Right lobe of liver (tissue), 6 donors: ENCODE measurements at places on chromosomes 7 and 10. TPM values are rescaled to one million over a fixed set of nuclear protein-coding genes. Genes with fewer than 3 reads are reported as not detected.

NPTX2 gene
- total RNA-seq: 0.23 TPM

NKX2-3 gene
- not detected for total RNA-seq

SEMA3D gene
- 0.29 TPM for total RNA-seq

FRAT1 gene
- 8.5 TPM for total RNA-seq

GRCh38 chr10:68330852-68331454 lies 911 bp upstream of the HNRNPH3 start:
- DNase-seq: peak; percentile 28
- peak overlapping the region; percentile 88 for H3K4me3 ChIP-seq
- no peaks in the 10 kb centered on the region for H3K36me3 ChIP-seq
- no peaks in the 10 kb centered on the region for H3K27me3 ChIP-seq
- peaks cover 6% of the 10 kb centered on the region for H3K4me1 ChIP-seq

DNA sequence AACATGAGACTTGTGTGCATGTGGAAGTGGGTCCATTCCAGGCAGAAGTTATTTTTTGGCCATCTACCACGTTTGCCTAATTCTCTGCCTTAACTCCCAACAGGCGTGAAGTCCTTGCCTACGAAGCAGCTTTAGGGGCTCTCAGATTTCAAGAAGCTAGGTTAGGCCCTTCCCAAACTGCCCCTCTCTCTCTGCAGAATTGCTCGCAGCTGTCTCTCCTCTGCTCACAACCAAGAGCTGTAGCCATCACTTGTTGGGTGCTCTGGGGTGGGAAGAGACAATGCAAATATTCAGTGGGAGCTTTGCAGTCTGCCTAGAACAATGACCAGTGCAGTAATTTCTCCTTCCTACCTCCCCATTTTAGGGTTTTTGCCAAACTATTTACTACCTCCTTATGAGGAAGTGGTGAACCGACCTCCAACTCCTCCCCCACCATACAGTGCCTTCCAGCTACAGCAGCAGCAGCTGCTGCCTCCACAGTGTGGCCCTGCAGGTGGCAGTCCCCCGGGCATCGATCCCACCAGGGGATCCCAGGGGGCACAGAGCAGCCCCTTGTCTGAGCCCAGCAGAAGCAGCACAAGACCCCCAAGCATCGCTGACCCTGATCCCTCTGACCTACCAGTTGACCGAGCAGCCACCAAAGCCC lies 24.9 kb downstream of the CYP17A1 start:
- peaks cover 34% of the 10 kb centered on the region for H3K4me1 ChIP-seq
- H3K27me3 ChIP-seq: no peaks in the 10 kb centered on the region

DNA sequence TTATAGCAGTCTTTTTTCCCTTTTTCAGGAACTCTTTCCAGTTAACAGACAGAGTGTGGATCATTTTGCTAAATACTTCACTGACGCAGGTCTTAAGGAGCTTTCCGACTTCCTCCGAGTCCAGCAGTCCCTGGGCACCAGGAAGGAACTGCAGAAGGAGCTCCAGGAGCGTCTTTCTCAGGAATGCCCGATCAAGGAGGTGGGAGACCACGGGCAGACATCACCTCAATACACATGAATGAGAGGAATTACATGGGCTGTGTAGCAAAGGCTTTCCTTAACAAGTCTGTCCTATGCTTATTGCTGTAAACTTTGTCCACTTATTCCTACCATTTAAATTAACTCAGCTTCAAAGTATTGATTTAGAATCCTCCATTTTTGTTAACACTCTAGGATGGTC lies 48.8 kb downstream of the BZW2 start:
- no peaks in the 10 kb centered on the region for H3K4me1 ChIP-seq
- no peak for DNase-seq
- H3K36me3 ChIP-seq: peaks cover 8% of the 10 kb centered on the region
- H3K27me3 ChIP-seq: no peaks in the 10 kb centered on the region

DNA sequence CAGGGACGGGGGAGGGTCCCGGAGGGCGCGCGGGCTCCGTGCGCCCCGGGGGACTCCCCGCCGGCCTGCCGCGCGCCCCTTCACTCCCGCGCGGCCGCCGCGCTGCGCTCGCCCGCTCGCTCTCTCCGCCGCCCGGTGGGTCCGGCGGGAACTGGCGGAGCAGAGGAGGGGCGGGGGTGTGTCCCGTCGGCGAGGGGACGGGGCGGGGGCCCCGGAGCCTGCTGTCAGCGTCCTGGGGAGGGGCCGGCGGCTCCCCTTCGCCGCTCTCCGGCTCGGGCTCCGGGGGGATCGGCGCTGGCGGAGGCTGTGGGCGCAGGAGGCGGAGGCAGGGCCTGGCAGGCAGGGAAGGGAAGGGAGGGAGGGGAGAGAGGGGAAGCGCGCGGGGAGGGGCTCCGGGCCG lies at the start of gene SH3PXD2A:
TSS of gene SH3PXD2A (minus strand) at position 153 of the 400 bp plus-strand sequence. CDS start 310 bp downstream, outside the sequence.
- H3K27me3 ChIP-seq: no peaks in the 10 kb centered on the region
- peak within 1 kb of the TSS; percentile 75 for H3K4me3 ChIP-seq
- H3K27ac ChIP-seq: peak within 1 kb of the TSS; percentile 35
- H3K36me3 ChIP-seq: no peaks in the 10 kb centered on the region
- no peaks in the 10 kb centered on the region for H3K4me1 ChIP-seq

DNA sequence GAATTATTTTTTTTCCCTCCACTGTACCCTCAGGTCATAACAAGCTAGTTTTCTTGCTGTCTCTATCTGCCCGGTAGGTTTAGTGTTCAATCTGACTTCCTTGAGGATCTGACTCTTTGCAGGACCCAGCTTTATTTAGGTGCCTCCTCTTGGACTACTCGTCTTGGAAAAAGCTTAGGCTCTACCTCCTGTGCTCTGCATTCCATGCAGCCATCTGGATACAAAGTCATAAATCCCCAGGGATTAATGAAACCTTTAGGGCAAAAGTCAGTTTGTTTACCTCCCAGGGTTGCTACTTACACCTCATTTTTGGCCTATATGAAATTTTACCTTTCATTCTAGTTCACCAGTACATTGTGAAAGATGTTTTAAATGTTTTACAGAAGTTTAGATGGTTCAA lies 8.0 kb downstream of the STAG3 start:
- no peak overlapping the region for H3K4me3 ChIP-seq
- no peak overlapping the region for H3K27ac ChIP-seq
- no peaks in the 10 kb centered on the region for H3K27me3 ChIP-seq
- H3K4me1 ChIP-seq: no peaks in the 10 kb centered on the region
- no peaks in the 10 kb centered on the region for H3K36me3 ChIP-seq

DNA sequence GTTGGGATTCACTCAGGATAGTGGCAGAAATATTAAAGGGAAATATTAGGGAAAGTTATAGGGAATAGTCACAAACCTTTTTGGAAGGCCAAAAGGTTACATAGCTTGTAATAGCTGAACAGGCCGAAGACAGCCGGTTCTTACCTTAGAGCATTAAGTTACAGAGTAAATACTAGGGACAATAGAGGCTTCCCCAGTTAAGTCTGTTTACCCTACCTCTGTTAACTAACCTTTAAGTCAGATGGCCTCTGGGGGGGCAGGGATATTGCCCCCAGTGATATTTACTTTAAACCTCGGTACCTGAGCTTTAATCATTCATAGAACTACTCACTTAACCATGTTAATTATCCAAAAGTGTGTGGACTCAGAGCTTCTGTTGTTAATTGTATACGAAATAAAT lies 7.4 kb downstream of the POLR1F start:
- no peak overlapping the region for H3K4me3 ChIP-seq
- DNase-seq: no peak
- no peaks in the 10 kb centered on the region for H3K4me1 ChIP-seq
- H3K27ac ChIP-seq: no peak overlapping the region
- H3K36me3 ChIP-seq: no peaks in the 10 kb centered on the region

DNA sequence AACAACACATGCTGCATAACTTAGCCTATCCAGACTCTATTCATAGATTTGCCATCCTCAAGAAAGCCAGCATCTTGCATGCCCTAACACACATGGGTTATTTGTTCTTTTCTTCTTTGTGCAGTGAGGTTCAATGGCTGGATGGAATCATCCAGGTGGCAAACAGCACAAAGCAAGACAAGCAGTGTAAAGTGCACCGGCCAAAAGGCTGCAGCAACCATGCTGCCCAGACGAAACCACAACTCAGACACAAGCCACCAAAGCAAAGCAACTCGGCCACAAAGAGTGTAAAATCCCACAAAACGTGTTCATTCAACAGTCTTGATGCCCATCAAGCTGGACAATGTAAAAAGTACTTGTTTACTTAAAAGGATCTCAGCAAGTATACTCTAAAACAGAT lies 76.9 kb downstream of the PIP4K2A start:
- no peak overlapping the region for H3K27ac ChIP-seq
- no peaks in the 10 kb centered on the region for H3K4me1 ChIP-seq
- no peak overlapping the region for H3K4me3 ChIP-seq
- no peaks in the 10 kb centered on the region for H3K27me3 ChIP-seq

DNA sequence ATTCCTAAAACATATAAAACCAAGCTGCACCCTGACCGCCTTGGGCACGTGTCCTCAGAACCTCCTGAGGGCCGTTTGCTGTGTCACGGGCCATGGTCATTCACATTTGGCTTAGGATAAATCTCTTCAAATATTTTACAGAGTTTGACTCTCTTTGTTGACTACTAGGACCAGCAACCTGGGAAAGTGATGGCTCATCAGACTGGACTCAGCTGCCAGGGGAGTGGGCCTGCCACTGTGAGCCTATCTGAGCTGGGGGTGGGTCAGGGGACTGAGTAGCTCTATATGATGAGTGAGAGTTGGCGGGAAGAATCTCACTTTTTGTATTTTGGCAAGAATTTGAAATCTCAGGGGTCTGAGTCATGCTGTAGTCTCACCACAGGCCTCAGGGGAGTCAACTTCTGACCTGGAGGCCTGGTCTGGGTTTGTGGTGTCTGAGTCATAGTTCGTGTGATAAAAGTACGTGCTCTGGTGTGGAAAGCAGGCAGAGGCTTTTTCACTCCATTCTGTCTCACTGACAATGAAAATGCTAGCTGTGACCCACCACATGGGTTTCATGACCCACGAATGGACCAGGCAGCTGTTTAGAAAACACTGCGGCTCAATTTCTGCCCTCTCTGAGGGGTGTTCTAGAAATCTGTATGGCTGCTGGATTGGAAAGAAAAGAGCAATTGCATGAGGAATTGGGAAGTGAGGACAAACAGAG lies 4.2 kb upstream of the UPP1 start:
- H3K4me1 ChIP-seq: no peaks in the 10 kb centered on the region
- H3K36me3 ChIP-seq: no peaks in the 10 kb centered on the region
- no peak overlapping the region for H3K27ac ChIP-seq
- DNase-seq: peak; percentile 47
- H3K4me3 ChIP-seq: no peak overlapping the region
- H3K27me3 ChIP-seq: no peaks in the 10 kb centered on the region

DNA sequence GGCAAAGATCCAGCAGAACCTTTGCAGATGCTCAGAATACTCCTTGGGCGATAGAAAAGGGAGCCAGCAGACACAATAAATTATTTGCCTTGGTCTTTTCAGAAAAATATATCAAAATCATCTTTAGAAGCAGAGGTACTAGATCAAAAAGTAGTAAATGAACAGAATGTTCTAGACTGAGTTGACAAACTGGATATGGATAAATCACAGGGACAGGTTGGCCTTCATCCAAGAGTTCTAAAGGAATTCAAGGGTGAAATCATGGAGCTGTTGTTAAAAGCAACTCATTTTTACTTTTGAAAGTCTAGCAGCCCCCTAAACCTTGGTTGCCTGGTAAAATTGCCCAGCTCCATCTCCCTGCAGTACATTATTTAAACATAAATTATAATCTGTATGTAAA lies 99.1 kb downstream of the PLCE1 start:
- H3K27ac ChIP-seq: no peak overlapping the region
- H3K4me3 ChIP-seq: no peak overlapping the region
- no peak for DNase-seq
- no peaks in the 10 kb centered on the region for H3K4me1 ChIP-seq
- no peaks in the 10 kb centered on the region for H3K36me3 ChIP-seq

DNA sequence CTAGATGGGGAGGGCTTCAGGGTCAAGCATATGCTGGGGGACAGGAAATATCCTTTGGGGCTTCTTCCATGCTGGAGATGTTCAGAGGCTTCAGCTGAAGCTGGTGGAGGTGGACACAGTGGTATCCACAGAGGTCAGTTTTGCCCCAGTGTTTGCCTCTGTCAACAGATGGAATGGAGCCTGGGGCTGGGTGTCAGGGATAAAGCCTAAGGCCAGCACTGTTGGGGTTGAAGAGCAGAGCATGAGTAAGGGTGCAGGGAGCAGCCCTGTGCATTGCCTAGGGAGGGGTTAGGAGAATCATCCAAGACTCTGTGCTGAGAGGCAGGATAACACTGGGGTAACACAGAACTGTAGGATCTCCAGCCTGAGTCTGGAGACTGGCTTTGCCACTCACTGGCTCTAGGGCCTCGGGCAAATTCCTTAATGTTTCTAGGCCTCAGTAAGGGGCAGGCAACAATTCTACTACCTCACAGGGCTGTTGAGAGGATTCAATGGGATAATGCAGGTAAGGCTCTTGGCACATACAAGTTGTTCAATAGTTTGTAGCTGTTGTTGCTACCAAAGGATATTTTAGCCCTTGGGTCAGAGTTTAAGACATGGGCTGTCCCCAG lies 21.8 kb upstream of the MYL7 start:
- no peak overlapping the region for H3K27ac ChIP-seq
- H3K4me3 ChIP-seq: no peak overlapping the region
- H3K27me3 ChIP-seq: no peaks in the 10 kb centered on the region
- DNase-seq: peak; percentile 79
- H3K4me1 ChIP-seq: peaks cover 5% of the 10 kb centered on the region
- H3K36me3 ChIP-seq: no peaks in the 10 kb centered on the region
